ENCODE measurements at places on chromosomes 4 and X.

DNA sequence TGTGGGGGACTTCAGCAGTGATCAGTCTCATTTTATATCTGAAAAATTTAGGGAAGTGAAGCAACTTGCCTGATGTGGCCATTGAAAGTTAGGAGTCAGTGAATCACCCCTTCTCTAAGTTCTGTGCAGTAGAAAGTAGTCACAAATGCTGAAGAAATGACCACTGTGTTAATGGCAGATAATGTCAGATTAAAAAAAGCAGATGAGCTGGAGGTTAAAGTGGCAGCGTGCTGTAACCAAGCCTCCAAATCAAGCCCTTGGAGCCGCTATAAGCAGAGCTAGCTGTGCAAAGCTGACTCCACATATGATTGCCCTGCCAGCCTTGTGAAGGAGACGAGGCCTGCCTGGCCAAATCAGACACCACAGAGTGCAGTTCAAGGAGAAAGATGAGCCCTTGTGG lies 39.2 kb upstream of the PDE5A start:
- DNase-seq = no peak

DNA sequence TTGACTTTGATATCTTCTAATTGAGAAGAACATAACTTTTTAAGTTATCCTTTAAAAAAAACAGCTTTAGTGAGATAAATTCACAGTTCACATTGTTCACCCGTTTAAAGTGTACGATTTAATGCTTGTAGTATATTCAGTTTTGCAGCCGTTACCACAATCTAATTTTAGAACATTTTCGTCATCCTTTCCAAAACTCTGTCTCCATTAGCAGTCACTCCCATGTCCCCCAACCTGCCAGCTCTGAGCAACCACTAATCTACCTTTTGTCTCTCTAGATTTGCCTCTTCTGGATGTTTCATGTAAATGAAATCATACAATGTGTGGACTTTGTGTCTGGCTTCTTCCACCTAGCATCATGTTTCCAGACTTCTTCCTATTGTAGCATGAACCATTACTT lies 38.6 kb downstream of the CLCN4 start:
- no peak for DNase-seq

- DNase-seq = no peak
Observed at GRCh38 chrX:132093239-132093860, 34.5 kb downstream of the FRMD7 start.

DNA sequence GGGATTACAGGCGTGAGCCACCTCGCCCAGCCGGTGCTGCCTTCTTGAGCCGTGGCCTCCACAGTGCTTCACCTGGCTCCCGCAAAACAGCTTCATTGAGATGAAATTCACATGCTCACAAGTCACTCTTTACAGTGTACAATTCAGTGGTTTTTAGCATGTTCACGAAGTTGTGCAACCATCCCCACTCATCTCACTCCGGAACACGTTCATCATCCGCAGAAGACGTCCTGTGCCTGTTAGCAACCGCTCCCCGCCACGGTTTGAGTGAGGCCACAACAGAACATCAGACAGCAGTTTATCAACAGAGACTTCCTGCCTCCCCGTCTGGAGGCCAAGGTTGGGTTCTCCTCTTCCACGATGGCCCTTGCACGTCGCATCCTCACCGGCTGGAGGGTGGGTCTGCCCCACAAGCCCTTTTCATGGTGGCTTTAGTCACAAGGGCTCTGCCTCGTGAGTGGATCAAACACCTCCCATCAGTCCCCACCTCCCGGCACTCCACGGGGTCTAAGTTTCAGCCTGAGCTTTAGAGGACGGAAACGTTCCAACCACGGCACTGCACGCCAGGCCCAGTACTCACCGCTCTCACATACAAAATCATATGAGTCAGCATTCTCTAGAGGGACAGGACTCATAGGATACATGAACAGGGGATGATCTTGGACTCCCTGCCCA lies 29.6 kb upstream of the SPON2 start:
- peak; percentile 66 for DNase-seq

- no peak for DNase-seq
Observed at GRCh38 chr4:156109943-156110900, 156.6 kb upstream of the CTSO start.

DNA sequence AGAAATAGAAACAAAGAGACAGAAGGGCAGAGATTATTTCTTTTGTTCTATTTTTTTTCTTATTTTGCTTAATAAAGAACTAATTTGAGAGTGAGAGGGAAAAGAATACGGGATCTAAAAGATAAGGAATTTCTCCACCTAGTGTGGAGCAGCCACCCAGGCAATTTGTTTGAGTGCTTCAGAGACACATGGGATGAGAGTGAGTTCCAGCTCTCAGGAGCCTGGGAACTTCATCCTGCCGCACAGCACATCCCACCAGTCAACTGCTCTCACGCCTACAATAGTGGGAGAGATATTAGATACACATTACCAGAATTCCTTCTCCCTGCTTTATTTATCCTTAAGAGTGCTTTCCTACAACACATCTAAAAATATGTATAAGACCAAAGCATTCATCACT lies 946.4 kb downstream of the PDHA2 start:
- DNase-seq = no peak

GRCh38 chr4:119014658-119015057 lies 121.0 kb upstream of the MYOZ2 start:
- no peak for DNase-seq

DNA sequence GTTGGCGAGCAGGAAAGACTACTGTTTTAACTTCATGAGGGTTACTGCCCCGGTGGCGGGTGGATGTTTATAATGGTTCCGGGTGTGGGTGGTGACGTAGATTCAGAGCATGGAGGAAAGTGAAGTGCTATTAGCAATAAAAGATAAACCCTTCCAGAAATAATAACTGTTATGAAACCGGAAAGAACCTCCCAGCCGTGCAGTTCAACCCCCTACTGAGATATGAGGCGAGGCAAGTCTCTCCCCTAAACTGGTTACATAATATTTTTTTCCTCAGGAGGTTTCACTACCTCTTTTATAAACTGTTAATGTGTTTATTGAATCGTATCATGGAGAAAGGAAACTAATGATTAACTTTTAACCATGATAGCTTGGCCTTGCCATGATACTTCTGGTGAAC lies 33.9 kb upstream of the STIM2 start:
- peak; percentile 59 for DNase-seq

- DNase-seq = no peak
Observed at GRCh38 chr4:98030059-98030458, 113.2 kb downstream of the STPG2 start.

- no peak for DNase-seq
Observed at GRCh38 chr4:168397611-168398169, 79.1 kb upstream of the DDX60 start.

GRCh38 chr4:158274636-158275035 lies 64.3 kb downstream of the TMEM144 start:
- DNase-seq = no peak

- DNase-seq = peak; percentile 74
Observed at GRCh38 chr4:17494258-17495190, 17.4 kb downstream of the QDPR start.

DNA sequence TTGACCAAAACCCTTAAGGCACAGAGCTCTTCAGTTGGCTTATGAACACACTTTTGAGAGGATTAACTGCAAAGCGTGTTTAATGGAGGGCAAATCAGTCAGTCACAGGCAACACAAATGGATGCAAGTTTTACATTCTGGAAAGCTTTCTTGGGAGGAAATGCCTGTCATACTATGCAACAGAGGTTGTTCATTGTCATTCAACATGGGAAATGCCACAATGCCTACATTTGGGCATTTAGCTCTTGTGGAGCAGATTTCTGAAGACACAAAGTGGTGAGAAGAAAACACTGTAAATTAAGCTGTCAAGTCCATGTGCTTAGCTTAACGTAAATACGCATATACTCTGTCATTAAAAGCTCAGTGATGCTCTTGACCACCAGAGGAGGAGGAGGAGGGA lies 41.1 kb downstream of the CBLL2 start:
- DNase-seq = no peak

DNA sequence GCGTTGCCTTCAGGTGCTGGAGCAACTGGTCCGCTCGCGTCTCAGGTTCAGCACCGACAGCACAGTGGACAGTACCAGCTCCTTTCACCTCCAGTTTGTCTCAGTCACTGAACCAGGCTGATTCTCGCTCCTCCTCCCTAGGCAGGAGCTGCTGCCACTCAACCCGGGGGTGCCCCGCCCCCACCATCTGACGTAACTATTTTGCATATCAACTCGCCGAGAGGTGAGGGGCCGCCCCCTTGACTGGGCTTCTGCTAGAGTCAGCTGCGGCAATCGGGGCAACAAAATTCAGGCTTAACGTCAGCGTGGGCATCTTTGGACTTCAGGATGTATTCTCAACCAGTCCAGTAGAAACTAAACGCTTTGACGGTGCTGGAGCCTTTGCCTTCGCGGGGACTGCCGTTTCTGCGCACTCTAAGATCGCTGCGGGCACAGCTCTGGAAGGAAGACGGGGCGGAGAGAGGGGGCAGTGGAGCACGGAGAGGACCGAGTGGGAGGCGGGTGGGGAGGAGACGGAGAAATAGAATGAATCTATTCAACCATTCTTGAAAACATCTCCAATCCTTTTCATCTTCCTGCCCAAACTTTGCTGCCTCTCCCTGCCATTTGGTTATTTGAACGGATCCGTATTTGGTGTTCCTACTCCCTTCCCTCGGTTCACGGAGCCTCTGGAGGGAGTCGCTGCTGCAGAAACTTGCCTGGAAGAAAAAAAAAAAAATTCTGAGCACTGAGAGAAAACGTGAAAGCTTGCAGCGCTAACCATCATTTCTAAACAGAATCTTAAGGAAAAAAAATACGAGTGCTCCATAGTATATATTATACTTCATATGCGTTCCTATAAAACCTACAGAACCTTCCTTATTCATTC lies at the start of gene FSTL5:
Gene FSTL5 (minus strand): TSS at position 109 of the 868 bp plus-strand sequence. CDS start 52,604 bp downstream, outside the sequence.
- DNase-seq = peak; percentile 79

- DNase-seq = peak; percentile 65
Observed at GRCh38 chrX:9352694-9353411, 112.0 kb upstream of the TBL1X start.

DNA sequence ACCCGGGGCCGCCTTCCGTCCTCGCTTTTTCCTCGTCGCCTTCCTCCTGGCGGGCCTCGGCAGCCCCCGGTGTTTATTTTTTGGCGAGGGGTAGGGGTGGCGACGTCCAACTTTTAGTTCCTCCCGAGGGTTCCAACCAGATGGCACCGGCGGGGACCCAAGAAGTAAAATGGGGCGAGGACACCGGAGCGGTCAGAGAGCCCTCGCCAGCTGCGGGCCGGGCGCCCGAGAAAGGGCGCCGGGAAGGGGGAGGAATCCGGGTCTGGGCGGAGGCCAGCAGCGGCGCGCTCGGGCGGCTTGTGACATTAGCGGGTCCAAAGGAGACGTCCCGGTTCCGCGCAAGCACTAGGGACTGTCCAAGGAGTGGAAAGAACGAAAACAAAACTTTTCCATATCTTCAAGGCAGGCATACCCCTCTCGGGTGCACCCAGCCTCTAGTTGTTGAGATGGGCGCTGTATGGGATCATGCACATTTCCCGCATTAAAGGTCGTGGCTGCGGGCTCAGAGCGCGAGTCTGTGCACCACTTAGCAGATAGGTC lies 691 bp upstream of the USP46 start:
- DNase-seq = peak; percentile 29

- DNase-seq = peak; percentile 71
Observed at GRCh38 chrX:40471965-40472648, 108.7 kb upstream of the ATP6AP2 start.

GRCh38 chr4:41874398-41874797 lies 60.8 kb upstream of the TMEM33 start:
- DNase-seq = no peak

GRCh38 chr4:3365871-3366842 lies 73.3 kb downstream of the RGS12 start:
- DNase-seq = no peak

All from astrocyte of the spinal cord (primary cell).